ENCODE measurements at places on chromosomes 1 and 21. TPM values are rescaled to one million over a fixed set of nuclear protein-coding genes. Genes with fewer than 3 reads are reported as not detected.

- DNase-seq, result no peak
These were observed 4.5 kb upstream of the C8B start for GRCh38 chr1:56970280-56970679.

DNA sequence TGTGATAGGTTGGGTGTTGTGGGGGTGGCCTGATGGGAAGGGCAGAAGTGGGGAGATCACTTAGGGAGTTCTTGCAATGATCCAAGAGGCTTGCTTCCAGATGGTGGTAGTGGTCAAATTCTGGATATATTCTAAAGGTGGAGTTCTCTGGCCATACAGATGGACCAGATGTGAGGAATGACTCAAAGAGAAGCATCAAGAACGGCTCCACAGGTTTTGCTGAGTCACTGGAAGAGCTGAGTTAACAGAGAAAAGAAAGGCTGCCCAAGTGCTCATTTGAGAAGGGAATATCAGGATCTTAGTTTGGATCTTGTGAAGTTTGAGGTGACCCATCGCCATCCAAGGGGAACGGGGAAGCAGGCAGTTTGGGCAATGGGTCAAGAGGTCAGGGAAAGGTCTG, 192.9 kb upstream of the GALNT2 start:
- DNase-seq, result no peak

- peak; percentile 79 for DNase-seq
These were observed 78.0 kb downstream of the PDE9A start for GRCh38 chr21:42731264-42732032.

Gene BMP8A
- not detected for total RNA-seq
